ENCODE measurements at places on chromosomes 6 and 20.

DNA sequence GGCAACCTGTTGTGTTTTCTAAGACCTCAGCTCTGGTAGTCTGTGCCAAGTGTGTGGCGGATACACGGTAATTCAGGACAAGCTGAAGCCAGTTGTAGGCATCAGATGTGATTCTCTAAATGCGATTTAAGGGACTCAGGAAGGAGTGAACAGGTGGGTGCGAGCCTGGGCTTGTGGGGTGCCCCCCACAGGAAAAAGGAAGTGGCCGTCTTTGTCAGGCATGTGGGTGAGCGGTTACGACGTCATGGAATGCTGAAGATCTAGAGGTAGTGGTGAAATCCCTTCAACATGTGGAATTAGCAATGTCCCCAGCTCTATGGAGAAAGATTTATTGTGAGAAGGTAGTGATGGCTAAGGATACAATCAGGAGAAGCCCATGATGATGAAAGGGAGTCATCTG lies 95.1 kb upstream of the EXOC2 start:
- no peak for DNase-seq

DNA sequence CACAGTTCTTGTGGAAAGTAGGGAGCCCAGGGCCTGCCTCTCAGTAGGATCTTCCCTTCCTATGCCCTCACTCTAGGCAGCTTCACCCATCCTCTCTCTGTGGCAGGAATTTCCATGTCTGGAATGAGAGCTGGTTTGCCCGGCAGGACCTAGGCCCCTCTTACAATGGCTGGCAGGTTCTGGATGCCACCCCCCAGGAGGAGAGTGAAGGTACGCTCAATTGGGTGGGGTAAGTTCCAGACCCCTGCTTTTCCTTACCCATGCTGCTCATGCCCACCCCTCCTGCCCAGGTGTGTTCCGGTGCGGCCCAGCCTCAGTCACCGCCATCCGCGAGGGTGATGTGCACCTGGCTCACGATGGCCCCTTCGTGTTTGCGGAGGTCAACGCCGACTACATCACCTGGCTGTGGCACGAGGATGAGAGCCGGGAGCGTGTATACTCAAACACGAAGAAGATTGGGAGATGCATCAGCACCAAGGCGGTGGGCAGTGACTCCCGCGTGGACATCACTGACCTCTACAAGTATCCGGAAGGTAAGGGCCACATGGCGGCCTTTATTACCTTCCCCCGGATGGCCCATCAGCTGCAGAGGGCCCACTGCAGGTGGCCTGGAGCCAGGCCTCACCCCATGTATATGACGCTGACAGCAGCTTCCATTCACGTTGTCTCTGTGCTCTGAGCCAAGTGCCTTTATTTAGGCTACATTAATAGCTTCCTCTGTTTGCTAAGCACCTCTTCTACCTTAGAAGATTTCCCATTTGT lies 22.8 kb downstream of the TGM6 start:
- no peak for DNase-seq

GRCh38 chr6:115899730-115900282 lies 160.9 kb downstream of the FRK start:
- no peak for DNase-seq

GRCh38 chr6:149170564-149171452 lies 146.7 kb upstream of the TAB2 start:
- DNase-seq = no peak

- peak; percentile 50 for DNase-seq
Observed at GRCh38 chr20:47150403-47151152, 205.9 kb downstream of the ZMYND8 start.

GRCh38 chr20:62622877-62623487 lies 19.3 kb upstream of the SLCO4A1 start:
- DNase-seq = no peak

GRCh38 chr6:150230164-150230561 lies 87.3 kb downstream of the PPP1R14C start:
- no peak for DNase-seq

DNA sequence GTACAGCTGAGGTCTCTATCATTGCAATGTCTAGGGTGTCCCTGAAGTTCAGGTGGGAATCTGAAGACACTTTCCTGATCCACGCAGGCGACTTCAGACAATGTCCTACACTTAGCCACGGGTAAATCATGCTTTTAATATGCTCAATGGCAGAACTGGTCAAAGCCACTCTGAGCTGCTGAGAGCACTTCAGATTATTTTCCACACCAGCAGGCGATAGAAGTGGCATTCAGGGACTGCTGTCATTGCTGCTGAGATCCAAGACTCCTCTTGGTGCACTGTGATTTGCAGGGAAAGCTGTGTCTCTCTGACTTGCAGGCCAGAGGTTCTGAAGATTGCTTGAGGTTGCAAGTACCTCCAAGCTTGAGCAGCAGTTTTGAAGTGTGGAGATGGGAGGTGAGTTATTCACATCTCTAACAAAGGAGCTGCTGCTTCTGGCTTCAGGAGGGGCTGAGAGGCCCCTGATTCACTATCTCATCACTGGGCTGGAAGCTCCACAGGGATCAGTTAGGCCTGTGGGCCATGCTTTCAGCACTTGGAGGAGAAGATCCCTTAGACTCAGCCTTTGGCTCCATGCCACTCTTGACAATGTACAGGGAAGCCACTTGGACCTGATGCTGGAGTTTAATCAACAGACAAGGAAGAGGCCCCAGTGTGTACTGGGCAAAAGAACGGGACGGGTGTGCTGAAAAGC lies 2.9 kb upstream of the SSTR4 start:
- DNase-seq = no peak

DNA sequence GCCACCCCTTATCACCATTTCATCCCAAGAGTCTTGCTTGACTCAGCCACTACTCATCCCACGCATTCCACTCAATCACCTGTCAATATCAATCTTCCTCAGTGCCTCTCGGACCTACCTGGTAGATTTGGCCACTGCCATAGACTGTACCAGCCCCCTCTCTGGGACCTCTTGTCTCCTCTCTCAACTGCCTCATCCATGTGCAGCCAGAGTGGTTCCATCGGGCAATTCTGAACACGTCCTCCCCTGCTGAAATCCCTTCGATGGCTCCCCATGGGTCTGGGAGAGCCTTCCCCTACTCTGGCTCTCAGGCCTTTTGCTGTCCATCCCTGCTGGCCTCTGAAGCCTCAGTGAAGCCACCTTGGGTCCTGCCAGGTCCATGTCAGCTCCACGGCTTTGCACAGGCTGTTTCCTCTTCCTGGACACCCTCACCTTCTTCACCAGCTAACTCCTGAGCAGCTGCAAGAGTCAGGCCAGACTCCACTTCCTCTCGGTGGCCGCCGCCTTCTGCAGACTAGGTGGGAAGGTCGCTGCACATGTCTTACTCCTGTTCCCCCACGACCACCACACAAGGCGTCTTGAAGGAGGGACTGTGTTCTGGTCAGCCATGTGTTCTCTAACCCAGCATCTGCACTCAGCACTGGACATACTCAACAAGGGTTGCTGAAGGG lies 120.4 kb downstream of the TOX2 start:
- no peak for DNase-seq

- no peak for DNase-seq
Observed at GRCh38 chr6:125157280-125157679, 3.7 kb downstream of the TPD52L1 start.

DNA sequence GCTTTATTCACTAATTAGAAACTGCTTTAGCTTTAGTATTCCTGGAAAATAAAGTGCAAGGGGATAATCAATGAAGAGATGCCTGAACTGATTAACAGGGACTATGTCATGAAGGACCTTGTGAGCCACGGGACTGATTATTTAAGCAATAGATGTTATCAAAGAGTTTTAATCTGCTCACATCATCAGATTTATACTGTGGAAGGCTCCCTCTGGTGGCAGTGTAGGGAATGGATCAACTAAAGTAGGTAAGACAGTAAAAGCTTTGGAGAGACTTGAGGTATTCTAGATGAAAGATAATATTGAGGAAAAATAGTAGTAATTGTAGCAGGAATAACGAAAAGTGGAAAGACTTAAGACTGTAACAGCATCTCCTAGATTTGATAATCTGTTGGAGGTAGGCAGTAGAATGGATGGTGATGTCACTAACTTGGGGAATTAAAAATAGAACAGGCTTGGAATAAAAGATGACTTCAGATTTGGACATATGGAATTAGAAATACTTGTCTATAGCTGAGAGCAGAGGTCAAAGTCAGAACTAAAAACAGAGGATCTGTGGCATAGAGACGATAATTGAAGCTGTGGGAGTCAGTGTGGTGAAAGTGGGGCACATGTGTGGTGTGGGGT lies 80.3 kb upstream of the HTR1E start:
- DNase-seq = peak; percentile 26

DNA sequence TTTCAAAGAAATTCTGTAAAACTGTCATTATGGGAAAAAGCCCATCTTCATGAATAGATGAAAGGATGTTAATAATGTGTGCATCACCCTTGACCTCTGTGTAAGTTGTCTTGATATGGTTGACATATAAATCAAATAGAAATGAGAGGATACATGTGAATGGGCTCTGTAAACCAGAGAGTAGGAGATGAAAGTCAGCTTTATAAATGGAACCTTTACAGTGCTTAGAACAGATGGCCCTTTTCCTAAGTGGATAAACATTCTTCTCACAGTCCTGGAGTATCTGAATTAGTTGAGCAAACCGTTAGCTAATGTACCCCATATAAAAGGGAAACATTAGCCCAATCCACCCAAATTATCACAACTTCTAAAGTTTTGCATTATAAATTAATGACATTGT lies 57.5 kb downstream of the MYLK4 start:
- DNase-seq = no peak

DNA sequence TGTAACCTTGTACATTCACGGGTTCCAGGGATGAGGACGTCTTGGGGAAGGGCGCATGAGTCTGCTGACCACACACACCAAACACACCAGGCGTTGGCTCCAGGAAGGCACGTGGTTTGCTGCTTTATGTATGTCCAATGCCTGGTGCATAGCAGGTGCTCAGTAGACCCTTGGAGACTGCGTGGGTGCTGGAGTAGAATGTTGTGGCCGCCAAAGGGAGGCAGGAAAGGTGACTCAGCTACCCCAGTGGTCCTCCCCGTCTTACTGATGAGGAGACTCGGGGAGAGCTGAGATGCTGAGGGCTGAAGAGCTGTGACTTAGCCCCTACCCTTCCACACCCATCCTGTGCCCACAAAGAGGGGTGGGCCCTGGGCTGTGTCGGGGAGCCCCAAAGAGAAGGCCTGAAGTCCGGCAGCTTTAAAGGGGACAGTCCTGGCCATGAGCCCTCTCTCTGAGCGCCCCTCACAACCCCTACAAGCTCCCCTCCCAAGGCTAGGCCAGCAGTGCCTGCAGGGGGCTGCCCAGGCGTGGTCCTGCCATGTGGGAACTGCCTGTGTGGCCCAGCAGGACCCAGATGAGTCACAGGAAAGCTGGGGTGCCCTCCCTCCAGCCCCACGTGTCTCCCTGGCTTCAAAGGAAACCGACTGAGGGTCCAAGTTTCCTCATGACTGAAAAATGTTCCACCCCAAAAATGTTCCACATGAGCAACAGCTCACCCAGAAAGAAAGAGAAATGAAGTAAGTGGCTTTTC lies 28.0 kb upstream of the PTGIS start:
- DNase-seq = no peak

- DNase-seq = no peak
Observed at GRCh38 chr20:57970856-57971255, 257.6 kb downstream of the ANKRD60 start.

DNA sequence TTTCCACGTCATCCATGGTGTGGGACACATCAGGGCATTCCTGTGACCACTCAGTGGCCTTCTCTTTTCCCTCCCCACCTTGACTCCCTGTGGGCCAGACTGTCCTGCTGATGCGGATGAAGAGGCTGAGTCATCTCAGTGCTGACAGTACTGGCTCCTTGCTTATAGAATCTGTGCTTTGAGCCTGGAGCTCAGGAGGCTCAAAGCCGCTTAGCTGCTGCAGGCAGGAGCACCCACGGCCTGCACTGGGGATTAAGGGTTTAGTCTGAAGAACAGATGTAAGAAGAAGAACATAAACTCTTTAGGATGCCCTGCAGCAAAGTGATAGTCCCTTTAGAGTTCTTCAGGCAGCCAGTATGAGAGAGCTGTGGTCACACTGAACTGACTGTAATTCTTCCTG lies 642.0 kb upstream of the CHD6 start:
- DNase-seq = no peak

- peak; percentile 82 for DNase-seq
Observed at GRCh38 chr6:44471271-44471981, 83.9 kb downstream of the CDC5L start.

All from erythroblast (primary cell).